ENCODE measurements at places on chromosomes 4 and X. TPM values are rescaled to one million over a fixed set of nuclear protein-coding genes. Genes with fewer than 3 reads are reported as not detected.

DNA sequence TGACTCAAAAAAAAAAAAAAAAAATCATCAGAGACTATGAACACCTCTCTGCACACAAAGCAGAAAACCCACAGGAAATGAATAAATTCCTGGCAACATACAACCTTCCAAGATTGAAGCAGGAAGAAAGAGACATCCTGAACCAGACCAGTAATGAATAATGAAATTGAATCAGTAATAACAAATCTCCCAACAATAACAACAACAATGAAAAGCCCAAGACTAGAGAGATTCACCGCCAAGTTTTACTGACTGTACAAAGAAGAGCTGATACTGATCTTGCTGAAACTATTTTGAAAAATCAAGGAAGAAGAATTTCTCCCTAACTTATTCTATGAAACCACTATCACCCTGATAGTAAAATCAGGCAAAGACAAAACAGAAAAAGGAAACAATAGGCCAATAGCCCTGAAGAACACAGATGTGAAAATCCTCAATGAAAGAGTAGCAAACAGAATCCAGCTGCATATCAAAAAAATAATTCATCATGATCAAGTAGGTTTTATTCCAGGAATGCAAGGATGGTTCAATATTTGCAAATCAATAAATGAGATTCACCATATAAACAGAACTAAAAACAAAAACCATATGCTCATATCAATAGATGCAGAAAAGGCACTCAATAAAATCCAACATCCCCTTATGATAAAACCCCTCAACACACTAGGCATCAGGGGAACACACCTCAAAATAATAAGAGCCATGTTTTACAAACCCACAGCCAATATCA lies 31.0 kb upstream of the PLK4 start:
- no peak for DNase-seq

GRCh38 chr4:97374526-97374925 lies 768.8 kb downstream of the STPG2 start:
- no peak for DNase-seq

DNA sequence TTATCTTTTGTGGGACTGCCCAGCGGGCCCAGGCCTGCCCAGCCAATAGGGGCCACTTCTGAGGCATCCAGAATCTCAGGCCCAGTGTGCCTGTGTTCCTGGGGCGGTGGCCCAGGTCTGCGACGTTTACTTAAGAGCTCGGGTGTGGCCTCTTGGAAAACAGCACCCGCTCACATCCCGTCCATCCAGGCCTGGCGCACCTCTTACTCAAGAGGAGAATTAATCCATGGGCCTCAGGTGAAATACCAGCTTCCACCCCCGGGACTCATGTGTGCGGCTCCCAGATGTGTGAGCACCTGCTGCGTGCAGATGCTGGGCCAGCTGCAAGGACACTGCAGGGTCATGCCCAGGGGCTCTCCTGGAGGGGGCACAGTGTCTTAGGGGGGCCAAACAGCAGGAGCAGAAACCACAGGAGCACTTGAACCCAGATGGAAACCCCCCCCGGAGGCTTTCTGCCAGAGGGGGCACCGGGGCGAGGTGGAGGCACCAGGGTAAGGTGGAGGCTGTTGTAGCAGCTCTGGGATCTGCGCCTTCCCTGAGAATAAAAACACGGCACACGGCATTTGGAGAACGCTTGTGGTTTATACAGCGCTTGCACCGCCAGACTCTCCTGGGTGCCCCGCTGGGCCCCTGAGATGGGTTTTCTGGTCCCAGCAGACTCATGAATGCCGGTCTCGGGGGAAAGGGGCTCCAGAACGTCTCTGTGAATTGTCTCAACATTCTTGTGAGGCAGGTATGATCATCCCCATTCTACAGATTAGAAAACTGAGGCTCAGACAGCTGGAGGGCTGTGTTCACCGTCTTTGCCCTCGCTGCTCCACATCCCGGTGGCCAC lies 2.8 kb downstream of the PSAPL1 start:
- no peak for DNase-seq

- DNase-seq = no peak
Observed at GRCh38 chr4:105978684-105979296, 83.5 kb downstream of the NPNT start.

GRCh38 chr4:45453258-45453853 lies 670.5 kb downstream of the GABRG1 start:
- peak; percentile 39 for DNase-seq

GRCh38 chrX:100643956-100644860 lies at the start of gene SRPX2:
TSS of gene SRPX2 (plus strand) at chrX:100644199. CDS start at chrX:100646323, 2,124 bp downstream.
- peak; percentile 93 for DNase-seq

DNA sequence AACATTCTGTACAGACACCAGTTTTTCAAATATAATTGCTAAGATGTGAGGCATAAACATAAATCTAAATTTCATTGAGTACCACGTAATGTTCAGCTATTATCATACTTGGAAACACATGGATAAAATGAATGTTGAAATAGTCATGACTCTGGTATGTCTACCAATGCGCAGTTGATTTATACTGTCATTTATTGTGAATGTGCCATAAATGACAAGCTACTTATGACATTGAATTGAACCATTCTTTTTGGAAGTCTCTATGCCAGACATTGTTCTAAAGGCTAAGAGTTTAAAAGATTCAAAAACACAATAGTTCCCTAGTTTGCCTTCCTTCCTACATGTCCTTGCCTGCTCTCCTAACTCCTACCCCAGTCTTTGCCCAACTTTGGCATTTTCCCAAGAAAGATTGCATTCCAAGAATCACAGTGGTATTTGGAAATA lies 96.6 kb upstream of the DMD start:
- DNase-seq = peak; percentile 20

DNA sequence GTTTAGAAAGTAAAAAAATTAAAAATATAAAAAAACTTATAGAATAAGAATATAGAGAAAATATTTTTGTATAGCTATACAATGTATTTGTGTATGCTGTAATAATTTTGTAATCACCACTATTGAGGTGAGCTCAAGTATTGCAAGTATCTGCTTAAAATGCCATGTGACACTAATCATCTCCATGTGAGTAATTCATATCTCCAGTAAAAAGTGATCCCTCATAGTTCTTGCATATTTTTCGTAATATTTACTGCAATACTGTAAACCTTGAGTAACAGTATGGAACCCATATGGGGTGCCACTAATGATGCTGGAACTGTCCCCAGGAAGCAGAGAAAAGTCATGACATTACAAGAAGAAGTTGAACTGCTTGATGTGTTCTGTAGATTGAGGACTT lies 43.2 kb upstream of the HUWE1 start:
- no peak for DNase-seq

DNA sequence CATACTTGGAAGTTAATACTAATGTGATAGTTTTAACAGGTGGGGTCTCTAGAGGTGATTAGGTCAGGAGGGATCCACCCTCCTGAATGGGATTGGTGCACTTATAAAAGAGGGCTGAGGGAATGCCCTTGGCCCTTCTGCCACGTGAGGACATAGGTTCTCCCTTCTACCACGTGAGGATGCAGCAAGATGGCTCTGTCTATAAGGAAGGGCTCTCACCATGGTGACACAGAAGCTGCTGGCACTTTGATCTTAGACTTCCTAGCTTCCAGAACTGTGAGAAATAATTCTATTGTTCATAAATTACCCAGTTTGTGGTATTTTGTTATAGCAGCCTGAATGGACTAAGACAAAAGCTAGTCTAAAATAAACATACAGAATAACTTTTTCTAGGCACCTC lies 1.0 kb downstream of the AADAT start:
- DNase-seq = no peak

DNA sequence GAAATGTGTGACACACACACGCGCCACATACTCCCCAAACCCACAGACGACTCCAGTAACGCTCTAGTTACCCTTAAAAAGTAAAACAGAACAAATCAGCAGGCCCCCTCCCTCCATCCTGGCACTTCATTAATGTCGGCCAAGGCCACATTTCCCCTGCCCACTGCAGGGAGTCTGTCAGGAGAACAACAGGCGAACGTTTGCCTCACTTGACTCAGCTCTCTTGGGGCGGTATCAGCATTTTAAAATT lies 671 bp upstream of the FHIP1A start:
- DNase-seq = no peak

DNA sequence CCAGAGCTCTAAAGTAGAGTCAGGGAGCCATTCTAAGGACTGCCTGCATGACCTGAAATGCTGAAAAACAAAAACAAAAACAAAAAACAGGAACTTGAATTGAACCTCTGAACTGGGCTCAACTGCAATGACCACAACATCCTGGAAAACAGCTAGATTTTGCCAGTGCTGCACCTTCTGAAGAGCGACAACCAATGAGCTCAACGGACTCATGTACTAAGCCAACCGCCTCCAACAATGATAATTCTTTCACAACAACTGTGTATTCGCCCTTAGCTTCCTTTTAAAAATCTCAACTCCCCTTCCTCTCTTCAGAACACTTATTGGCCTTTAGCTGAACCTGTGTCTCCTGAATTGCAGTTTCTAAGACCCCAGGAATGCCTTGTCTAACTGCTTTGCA lies 69.8 kb downstream of the HAUS3 start:
- peak; percentile 27 for DNase-seq

DNA sequence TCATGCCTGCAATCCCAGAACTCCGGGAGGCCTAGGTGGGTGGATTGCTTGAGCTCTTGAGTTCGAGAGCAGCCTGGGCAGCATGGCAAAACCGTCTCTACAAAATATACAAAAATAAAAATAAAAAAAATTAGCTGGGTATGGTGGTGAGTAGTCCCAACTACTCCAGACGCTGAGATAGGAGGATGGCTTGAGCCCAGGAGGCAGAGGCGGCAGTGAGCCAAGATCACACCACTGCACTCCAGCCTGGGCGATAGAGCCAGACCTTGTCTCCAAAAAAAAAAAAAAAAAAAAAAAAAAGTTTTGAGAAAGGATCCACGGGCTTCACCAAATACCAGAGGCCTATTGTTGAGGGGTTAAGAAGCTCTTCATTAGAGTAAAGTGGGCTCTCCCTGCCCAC lies 8.0 kb downstream of the SUPT20HL2 start:
- DNase-seq = no peak

The SCD5 gene
- 27.2 TPM for total RNA-seq

The FOXP3 gene
- total RNA-seq = not detected

The CENPVL2 gene
- total RNA-seq = not detected

The P2RY8 gene
- total RNA-seq = 1.2 TPM
